H9 (cell line): ENCODE measurements at places on chromosomes 6 and 20. TPM values are rescaled to one million over a fixed set of nuclear protein-coding genes. Genes with fewer than 3 reads are reported as not detected.

GRCh38 chr6:143198312-143198711 is 137.6 kb downstream of the AIG1 start:
- no peak overlapping the region for H3K4me3 ChIP-seq
- no peak for DNase-seq
- H3K36me3 ChIP-seq, result peaks cover under 1% of the 10 kb centered on the region; the same call in 1 of the 3 replicates
- H3K4me1 ChIP-seq, result no peaks in the 10 kb centered on the region
- no peak overlapping the region for H3K27ac ChIP-seq

- H3K27ac ChIP-seq, result no peak overlapping the region
- no peak overlapping the region for H3K4me3 ChIP-seq
- DNase-seq, result no peak
- no peaks in the 10 kb centered on the region; the same call in 1 of the 2 replicates for H3K27me3 ChIP-seq
- H3K4me1 ChIP-seq, result no peaks in the 10 kb centered on the region
Measured at GRCh38 chr20:22536956-22537756, 47.2 kb downstream of the FOXA2 start.

LAMA5 gene
- 200 and 201 TPM in 2 replicates for total RNA-seq

UNC5CL gene
- 0.79 and 0.81 TPM in 2 replicates for total RNA-seq

PNLDC1 gene
- total RNA-seq, result not detected in 2 replicates

PRSS16 gene
- 14.8 and 17.7 TPM in 2 replicates for total RNA-seq

GRCh38 chr6:151475653-151476523 is 17.9 kb upstream of the CCDC170 start:
- DNase-seq, result peak; percentile 76
- no peaks in the 10 kb centered on the region for H3K27me3 ChIP-seq
- peak overlapping the region; percentile 29; the same call in 1 of the 2 replicates for H3K4me3 ChIP-seq
- H3K36me3 ChIP-seq, result no peaks in the 10 kb centered on the region
- no peak overlapping the region for H3K27ac ChIP-seq
- no peaks in the 10 kb centered on the region for H3K4me1 ChIP-seq

DNA sequence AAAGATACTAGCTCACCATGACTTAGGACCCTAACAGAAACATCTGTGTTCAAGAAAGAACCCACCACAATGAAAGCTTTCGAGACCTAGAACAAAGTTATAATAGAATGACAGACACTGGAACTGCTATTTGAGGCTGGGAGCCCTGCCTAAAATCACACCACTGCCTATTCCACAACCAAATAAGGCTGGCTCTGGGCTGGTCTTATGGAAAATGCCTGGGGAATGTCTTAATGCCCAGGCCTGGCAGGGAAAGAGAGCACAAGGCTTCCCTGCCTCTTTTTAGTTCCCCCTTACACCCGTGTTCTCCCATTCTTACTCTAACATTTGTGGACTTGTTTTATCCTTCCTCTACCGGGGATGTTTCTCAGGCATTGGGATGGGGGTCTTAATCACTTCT is 5.6 kb upstream of the METTL24 start:
- H3K27me3 ChIP-seq, result peaks cover 2% of the 10 kb centered on the region; the same call in 1 of the 2 replicates
- H3K4me1 ChIP-seq, result no peaks in the 10 kb centered on the region
- no peak for DNase-seq
- H3K4me3 ChIP-seq, result no peak overlapping the region
- no peak overlapping the region for H3K27ac ChIP-seq
- no peaks in the 10 kb centered on the region for H3K36me3 ChIP-seq

DNA sequence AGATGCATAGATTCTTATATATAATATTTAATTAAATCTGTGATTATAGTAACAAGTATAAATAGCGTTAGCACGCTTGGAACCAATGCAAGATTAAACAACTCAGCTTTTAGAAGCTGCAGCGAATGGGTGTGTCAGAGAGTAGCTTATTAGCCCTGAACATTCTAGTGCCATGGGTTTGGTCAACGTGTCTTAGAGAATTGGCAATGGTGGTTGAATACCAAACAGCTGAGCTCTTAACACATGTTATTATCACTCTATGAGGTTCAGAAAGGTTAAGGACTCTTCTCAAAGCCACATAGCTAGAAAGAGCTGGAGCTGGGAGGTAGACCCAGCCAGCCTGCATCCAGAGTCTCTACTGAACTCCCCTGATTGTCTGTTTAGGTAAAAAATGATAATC is 284.2 kb upstream of the CHD6 start:
- no peaks in the 10 kb centered on the region for H3K36me3 ChIP-seq
- H3K4me3 ChIP-seq, result no peak overlapping the region
- DNase-seq, result no peak
- H3K27ac ChIP-seq, result no peak overlapping the region
- H3K27me3 ChIP-seq, result no peaks in the 10 kb centered on the region

DNA sequence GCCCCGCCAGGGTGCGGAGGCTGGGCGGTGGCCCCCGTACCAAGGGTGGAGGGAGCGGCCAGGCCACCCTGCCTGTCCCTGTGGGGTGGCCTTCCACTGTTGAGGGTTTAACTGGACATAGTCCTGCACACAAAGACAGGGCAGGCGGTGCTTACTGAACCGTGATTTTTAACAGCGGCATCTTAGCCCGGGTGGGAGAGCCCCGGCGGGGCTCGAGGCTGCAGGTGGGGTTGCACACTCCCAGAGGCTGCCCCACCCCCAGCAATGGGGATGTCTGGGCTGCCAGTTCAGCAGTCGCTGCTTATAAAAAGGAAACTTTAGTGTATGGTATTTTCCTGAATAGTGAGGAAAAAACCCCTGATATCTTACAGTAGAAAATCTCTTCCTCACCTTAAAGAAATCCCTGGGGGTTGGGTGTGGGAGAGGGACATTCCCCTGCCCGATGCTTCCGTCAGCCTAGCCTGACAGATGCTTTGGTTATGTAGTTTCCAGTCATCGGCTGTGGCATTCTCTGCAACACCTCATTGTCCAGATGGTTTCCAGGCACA is 79.4 kb downstream of the IRF4 start:
- DNase-seq, result no peak
- H3K36me3 ChIP-seq, result peaks cover 2% of the 10 kb centered on the region; the same call in 1 of the 2 replicates
- H3K4me1 ChIP-seq, result no peaks in the 10 kb centered on the region

DNA sequence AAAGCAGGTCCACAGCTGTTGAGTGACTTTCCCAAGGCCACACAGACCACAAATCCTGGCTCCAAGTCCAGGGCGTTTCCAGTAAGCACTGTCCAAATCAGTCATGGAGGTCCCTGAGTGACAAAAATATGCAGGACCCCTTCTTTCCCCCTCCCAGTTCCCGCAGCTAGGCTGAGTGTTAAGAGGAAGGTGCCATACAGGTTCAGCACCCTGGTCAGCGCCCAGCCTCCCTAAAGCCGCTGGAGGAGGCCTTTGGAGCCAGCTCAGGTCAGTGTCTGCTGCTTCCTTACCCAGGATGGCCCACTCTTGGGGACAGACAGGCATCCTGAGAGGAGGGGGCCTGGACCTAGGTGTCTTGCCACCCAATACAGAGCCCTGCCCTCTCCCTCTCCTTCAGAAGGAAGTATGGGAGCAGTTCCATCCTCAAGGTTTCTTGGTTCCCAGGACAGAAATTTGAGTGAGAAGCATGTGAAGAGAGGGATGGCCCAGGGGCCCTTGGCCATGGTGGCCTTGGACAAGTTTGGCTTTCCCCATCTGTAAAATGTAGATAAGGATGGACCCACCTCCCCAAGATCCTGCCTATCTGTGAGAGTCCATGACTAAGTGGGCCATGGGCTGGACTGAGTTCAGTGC is 13.2 kb downstream of the TMEM74B start:
- no peak overlapping the region for H3K4me3 ChIP-seq
- H3K36me3 ChIP-seq, result peaks cover 27% of the 10 kb centered on the region
- H3K27ac ChIP-seq, result no peak overlapping the region
- H3K4me1 ChIP-seq, result no peaks in the 10 kb centered on the region
- H3K27me3 ChIP-seq, result no peaks in the 10 kb centered on the region
- DNase-seq, result peak; percentile 77

MATN4 gene
- 0.11 TPM in 1 of 2 replicates, not detected in the other for total RNA-seq

SHLD1 gene
- 6.7 and 7.4 TPM in 2 replicates for total RNA-seq

BAG2 gene
- 8.2 and 8.4 TPM in 2 replicates for total RNA-seq

DNA sequence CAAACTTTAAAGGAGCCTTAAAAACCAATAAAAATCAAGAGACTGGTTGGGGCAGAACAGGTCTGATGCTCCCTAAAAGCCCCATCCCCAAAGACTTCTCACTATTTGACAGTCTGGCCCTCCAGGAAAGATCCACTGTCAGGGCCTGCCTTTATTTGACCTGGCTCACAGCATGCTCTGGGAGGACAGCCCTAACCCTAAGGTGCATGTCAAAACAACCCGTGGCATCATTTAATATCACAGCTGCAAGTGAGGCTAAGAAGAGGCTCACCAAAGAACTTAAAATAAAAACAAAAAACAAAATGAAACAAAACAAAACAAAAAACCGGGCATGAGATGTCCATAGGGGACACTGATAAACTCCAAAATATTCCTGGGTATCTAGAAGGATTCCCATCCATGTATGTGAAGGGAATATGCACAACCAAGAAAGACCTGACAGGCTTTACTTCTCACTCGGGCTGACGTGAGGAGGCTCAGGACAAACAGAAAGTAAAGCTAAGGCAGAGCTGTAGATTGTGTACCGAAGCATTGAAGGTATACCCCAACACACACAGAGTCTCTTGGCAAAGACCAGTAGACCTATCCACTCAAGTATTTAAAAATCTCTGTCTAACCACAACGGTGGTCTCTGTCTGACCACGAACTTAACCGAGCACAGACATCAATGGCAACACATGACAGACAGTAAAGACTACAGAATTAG is 57.3 kb downstream of the AHI1 start:
- no peak for DNase-seq
- H3K4me1 ChIP-seq, result no peaks in the 10 kb centered on the region; the same call in 1 of the 2 replicates
- no peaks in the 10 kb centered on the region for H3K27me3 ChIP-seq
- H3K36me3 ChIP-seq, result no peaks in the 10 kb centered on the region

DNA sequence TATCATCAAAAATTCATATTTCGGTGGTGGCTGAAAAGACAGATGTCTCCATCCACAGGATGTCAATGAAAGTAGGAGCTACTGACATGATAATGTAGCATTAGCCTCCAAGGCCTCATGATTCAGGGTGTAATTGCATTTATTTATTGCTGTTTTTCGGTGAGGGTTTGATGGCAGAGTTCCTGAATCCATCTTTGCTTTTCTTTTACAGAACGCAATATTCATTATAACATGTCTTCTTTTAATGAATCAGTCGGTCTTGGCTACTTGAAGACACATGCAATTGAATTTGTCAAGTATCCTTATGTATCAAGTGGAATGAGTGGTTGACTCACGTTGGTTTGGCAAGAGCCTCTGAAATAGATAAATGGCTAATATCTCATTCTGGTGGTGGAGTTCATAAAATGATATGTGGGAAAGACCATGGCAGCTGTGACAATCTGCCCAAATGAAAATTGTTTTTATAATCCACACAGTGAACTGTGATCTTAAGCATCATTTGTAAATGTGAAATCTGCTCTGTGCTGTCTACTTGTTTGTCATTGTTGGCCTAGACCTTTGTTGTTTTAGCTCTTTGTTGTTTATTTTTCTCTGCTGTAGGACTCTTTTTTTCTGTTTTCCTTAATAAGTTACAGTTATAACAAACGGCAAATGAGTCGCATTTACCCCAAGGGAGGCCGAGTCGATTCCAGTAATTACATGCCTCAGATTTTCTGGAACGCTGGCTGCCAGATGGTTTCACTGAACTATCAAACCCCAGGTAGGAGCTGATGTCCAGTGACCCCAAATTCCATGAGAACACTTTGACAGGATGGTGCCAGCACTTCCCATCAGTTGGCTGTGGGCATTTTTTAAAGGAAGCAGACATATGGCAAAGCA is 105.7 kb upstream of the LAMP5 start:
- DNase-seq, result no peak
- H3K27ac ChIP-seq, result no peak overlapping the region
- peaks cover 9% of the 10 kb centered on the region for H3K36me3 ChIP-seq
- no peaks in the 10 kb centered on the region for H3K4me1 ChIP-seq

- peak overlapping the region; percentile 96 for H3K4me3 ChIP-seq
- H3K27me3 ChIP-seq, result no peaks in the 10 kb centered on the region
- no peak overlapping the region for H3K27ac ChIP-seq
- H3K4me1 ChIP-seq, result peaks cover 4% of the 10 kb centered on the region; the same call in 1 of the 2 replicates
- no peaks in the 10 kb centered on the region for H3K36me3 ChIP-seq
Measured at GRCh38 chr6:27605401-27606342, 132.8 kb upstream of the ZNF184 start.

DNA sequence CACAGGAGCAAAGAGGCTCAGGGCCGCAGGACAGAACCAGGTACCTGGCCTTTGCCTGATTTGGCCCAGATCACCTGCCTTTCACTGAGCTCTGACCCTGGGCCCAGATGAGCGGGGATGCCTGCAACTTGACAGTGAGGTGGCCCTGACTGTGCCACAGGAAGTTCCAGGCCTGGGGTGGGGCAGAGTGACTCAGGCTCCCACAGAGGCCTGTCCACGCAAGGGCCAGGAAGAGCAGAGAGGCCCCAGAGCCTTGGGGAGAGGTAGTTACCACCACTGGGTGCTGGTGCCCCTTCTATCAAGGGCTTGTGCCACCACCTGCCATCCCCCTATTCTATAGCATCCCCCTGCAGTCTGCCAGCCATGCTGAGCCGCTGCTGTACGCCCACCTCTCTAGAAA is 4.1 kb upstream of the NOL4L start:
- peaks cover 13% of the 10 kb centered on the region; the same call in 1 of the 2 replicates for H3K27me3 ChIP-seq
- DNase-seq, result no peak
- H3K4me3 ChIP-seq, result no peak overlapping the region
- H3K27ac ChIP-seq, result no peak overlapping the region
- H3K36me3 ChIP-seq, result no peaks in the 10 kb centered on the region
- H3K4me1 ChIP-seq, result 0 out of 2 replicates have a peak, but pooled peaks cover 2% of the 10 kb centered on the region

- no peaks in the 10 kb centered on the region for H3K4me1 ChIP-seq
- H3K36me3 ChIP-seq, result peaks cover 4% of the 10 kb centered on the region
- H3K27ac ChIP-seq, result no peak overlapping the region
- H3K27me3 ChIP-seq, result no peaks in the 10 kb centered on the region
- H3K4me3 ChIP-seq, result no peak overlapping the region
Measured at GRCh38 chr6:86581833-86582232, 355.5 kb upstream of the HTR1E start.
